ENCODE measurements at places on chromosomes 4 and X.

DNA sequence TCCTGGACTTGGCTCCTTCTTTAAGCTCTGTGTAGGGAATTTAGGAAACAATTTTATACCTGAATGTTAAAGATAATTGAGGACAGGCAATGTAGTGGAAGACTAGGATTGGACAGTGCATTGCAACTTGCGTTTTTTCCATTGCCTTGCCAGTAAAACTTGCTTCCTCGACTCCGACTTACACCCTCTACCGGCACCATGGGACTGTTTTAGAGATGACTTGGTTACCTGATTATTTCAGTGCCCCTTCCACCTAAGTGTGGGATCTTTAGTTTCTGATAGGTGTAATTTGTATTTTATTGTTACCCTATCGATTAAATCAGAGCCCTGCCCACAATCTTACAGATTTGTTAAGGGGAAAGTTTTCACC is 1.2 kb downstream of the PRPS1 start:
- DNase-seq, result peak; percentile 18
- no peaks in the 10 kb centered on the region for H3K27me3 ChIP-seq
- H3K27ac ChIP-seq, result peak overlapping the region; percentile 78
- H3K4me3 ChIP-seq, result peak overlapping the region; percentile 86
- H3K36me3 ChIP-seq, result peaks cover 20% of the 10 kb centered on the region

- peaks cover 34% of the 10 kb centered on the region for H3K27me3 ChIP-seq
- peaks cover 47% of the 10 kb centered on the region for H3K4me1 ChIP-seq
- peaks cover 57% of the 10 kb centered on the region for H3K36me3 ChIP-seq
- peak within 1 kb of the TSS; percentile 84 for H3K4me3 ChIP-seq
- H3K27ac ChIP-seq, result peak within 1 kb of the TSS; percentile 61
- DNase-seq, result peak; percentile 70
These were observed at the start of gene MAMLD1 for GRCh38 chrX:150362599-150363481. Gene MAMLD1, plus strand, starts transcription at chrX:150363317. Its CDS starts 82,200 bp downstream, at chrX:150445517.

- no peak for DNase-seq
- no peak overlapping the region for H3K27ac ChIP-seq
- H3K36me3 ChIP-seq, result no peaks in the 10 kb centered on the region
- no peak overlapping the region for H3K4me3 ChIP-seq
These were observed 72.3 kb upstream of the ZNF518B start for GRCh38 chr4:10529291-10530136.

DNA sequence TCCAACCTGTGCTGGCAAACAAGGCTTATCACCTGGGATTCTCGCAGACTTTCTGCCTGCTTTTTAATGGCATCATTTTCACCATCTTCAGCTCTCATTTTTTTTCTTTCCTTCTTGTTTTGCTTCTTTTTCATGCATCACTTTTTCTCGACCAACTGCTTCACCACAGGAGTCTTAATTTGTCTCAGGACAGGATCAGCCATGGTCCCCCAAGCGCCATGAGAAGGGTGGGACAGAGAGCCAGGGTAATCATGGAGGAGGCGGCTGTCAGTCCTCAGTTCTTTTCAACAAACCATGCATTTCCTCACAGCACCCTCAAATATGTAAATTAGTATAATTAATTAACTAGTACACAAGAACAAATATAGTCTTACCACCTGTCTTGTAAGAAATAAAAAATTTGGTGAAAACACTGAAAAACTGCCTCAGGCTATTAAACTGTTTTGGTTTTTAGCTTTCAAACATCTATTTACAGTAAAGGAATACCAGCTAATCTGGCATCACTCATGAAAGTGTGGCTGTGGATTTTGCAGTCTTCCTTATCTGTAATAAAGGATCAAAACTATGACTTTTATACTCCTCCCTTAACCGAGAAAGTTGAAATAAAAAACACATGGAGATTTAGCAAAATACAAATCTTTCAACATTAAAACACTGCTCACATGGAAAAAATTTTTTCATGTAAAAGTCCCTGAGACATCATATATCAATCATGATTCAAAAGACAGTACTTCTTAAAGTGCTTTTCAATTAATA is 19.1 kb downstream of the EIF4E start:
- no peaks in the 10 kb centered on the region for H3K27me3 ChIP-seq
- no peak overlapping the region for H3K4me3 ChIP-seq
- peaks cover 39% of the 10 kb centered on the region for H3K4me1 ChIP-seq
- peak overlapping the region; percentile 76 for H3K27ac ChIP-seq

DNA sequence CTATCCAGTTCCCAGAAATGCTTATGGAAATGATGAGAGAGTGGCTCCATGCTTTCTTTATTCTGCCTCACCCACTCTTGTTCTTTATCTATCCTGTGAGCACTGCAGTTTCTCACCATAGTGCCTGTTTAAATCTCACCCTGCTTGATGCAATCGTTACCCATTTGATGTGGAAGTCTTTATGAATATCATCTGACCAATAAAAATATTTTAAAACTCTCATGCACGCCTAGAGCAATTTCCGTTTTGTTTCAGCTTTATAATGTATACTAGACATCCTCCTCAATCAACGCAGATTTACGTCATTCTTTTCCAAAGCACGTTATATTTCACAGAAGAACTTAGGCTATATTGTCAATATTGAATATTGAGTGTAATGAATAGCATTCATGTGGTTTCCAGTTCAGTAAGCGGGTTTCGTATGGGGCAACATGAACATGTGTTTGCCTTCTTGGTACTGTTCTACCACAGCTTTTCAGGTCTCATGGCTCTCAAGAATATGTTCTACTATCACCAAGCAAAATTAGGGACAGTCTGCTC is 32.9 kb downstream of the GPM6A start:
- no peak overlapping the region for H3K27ac ChIP-seq
- no peaks in the 10 kb centered on the region for H3K4me1 ChIP-seq
- no peaks in the 10 kb centered on the region for H3K36me3 ChIP-seq
- DNase-seq, result no peak
